Central memory CD4-positive, alpha-beta T cell (primary cell): ENCODE measurements at places on chromosomes 1 and 21.
A peak's percentile ranks its signal among the peaks of the same experiment; 100 is the strongest.

DNA sequence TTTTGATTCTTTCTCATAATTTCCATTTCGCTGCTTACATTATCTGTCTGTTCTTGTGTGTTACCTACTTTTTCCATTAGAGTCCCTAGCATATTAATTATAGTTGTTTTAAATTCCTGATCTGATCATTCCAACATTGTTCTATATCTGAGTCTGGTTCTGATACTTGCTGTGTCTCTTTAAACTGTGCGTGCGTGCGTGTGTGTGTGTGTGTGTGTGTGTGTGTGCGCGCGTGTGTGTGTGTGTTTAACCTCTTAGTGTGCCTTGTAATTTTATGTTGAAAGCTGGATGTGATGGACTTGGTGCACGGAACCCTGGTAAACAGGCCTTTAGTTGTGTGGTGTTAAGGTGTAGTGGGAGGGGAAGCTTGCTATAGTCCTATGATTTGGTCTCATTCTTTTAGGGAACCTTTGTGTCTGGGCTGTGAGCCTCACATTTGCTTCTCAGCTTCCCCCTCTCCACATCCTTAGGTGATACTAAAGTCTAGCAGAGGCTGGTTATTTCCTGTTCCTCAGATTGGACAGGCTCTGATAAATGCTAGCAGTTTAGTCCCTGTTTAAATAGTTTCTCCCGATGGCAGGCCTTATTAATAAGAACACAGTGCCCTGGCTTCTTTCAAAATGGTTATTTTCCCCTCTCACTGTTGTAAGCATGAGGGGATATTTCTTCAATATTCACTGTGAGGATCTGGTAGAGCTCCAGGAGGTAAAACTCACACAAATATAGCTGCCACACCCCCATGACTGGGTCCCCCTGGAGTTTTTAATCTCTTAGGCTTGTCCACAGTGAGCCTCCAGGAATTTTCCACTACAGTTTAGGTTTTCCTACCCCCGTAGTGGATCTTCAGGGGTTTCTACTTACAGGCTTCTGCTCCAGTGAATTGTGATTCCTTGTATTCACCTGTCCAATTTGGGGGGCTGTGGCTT lies 118.3 kb downstream of the GALNT2 start:
- no peak for DNase-seq

DNA sequence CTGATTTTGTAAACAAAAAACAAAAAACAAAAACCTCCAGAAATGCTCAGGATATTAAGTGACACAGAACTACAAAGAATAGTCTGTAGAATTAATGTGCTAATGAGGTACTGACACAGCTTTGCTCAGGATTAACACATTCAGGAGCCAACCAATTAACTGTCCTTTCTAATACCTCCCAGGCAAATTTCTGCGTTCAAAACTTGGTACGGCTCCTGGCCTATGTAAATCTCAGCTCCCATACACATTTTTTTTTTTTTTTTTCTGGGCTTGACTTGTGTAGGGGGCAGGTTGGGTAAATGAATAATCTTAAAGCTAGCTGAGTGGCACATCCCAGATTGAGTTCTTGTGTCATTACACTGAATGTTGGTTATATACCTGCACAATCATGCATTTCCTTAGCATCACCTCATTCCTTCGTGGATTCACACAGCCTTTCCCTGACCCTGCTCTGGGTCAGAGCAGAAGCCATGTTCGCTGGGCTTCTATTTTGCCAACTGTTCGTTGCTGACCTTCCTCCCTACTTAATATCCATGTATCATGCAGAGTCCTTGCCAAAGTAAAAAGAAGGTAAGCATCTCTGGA lies 12.6 kb upstream of the IER5 start:
- DNase-seq, result no peak

DNA sequence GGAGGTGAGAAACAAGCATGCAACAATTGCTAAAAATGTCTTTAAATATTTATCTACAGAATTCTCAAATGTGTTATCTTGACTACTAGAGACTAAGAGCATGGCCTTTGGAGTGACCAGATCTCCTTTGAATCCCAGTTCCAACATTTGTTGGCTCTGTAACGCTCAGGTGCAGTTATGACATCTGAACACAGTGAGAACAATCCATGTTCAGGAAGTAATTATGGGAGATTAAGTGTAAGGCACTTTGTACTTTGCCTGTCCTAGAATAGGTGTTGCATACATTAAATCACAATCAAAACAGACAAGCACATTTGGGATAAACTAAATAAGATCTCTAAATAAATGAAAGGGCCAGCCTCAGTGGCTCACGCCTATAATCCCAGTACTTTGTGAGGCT lies 454.5 kb downstream of the SMYD3 start:
- DNase-seq, result no peak

DNA sequence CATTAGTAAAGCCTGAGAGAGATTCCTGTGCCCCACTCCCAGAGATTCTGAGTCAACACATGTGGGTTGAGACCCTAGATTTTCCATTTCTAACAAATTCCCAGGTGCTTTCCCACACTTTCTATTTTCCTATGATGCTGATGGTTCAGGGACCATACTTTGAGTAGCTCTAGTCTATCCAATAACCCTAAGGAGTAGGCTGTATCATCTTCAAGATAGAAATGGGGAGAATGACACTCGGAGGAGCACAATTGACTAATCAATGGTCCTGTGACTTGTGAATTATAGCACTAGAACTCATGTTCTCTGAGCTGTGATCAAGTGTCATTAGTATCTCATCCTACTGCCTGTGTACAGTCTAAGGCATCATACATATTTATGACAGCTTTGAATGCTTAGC lies 232.9 kb upstream of the B3GALT2 start:
- no peak for DNase-seq

DNA sequence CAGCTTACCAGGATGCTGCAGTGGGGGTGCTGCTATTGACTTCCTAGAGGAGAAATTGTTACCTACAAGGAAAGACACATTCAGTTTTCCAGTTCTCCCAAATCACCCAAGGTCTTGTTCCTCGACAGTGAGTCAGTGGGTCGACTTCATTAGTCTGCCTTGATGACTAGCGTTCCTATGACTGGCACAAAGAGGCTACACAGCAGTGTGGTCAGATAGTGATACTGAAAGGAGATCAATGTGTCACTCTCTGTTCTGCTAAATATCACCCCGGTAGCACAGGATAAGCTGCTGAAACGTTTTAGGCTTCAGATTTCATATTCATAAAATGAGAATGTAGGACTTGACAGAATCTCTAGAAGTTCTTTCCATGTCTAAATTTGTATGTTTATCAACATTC lies 357.4 kb downstream of the LMX1A start:
- no peak for DNase-seq

DNA sequence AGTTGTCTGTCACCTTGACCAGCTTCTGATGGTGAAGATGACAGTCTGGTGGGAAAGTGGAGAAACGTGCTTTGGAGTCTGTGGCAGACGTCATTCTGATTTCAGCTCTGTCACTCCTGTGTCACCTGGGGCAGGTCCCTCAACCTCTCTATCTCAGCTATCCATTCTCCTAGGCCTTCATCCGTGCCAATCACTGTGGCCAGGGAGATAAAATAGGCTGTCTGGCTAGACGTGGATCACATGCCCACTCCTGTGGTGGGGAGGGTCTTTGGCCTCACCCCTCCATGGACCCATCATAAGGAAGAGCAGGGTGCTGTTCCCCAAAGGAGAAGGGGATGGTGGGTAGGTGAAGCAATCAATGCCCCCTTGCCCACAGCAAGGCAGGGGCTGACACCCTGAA lies 140.3 kb downstream of the ACTL8 start:
- no peak for DNase-seq

DNA sequence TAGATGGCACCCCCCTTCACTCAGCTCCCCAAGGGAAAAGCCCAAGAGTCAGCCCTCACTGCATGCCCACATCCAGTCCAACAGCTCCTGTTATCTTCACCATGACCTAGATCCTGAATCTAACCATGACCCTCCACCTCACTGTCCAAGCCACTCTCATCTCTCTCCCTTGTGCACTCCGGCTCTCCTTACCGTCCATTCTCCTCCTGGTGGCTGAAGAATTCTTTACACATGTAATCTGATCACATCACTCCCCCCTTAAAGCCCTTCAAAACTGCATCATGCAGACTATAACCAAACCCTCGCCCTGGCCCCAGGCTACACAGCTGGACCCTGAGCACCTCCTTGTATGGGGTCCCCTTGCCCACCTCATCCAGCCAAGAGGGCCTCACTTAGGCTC lies 14.0 kb upstream of the PAQR7 start:
- DNase-seq, result no peak

DNA sequence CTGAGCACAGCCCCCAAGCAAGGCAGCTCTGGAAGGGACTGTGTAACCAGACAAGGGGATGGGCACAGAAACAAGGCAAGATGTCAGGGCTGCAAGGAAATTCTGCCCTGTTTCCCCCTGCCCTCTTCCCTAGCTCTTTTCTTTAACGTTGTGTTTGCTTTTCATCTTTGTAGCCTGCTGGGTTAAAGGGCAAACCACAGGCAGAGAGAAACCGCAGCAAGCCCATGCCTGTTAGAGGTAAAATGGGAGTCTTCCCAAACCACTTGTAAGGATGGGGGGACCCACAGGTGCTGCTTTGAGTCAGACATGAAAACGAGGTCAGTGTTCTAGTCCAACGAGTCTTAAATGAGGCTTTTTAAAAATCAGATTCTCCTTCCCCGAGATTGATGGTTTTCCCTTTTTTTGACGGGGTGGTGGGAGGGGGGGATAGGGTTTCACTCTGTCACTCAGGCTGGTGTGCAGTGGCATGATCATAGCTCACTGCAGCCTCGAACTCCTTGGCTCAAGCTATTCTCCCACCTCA lies 13.3 kb downstream of the TGFBR3 start:
- peak; percentile 31 for DNase-seq

DNA sequence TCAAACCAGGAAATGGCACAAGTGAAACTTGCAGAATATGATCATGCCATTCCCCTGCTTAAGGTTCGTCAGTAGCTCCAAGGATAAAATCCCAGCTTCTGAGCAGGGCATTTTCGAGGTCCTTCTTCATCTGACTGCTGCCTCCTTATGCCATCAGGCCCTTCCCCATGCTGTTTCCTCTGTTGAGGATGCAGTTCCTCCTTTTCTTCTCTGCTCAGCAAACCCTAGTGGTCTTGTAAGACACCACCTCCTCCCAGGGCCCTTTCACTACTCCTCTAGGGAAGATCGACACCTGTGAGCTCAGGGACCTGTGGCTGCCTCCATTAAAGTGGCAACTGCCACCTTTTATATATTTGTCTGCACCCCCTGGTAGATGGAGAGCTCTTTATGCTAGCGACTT lies 62.1 kb upstream of the JUN start:
- DNase-seq, result no peak

DNA sequence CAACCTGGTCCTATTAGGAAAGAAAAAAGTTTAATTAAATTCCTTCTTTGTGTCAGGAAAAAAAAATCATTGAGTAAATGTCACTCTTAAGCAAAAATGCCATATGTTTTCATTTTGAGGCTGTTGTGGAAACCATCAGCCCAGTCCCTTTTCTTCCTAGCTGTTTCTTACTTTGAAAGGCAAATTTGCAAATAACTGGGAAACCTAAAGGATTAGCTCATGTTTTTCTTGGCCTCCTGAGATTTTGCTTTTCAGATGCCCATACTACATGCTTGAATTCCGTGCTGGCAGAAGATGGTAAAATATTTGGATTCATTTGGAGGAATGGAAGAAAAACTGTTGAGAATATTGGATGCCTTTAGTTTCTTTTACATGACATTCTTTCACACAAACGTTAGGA lies 182.1 kb upstream of the ADAMTS5 start:
- DNase-seq, result no peak

DNA sequence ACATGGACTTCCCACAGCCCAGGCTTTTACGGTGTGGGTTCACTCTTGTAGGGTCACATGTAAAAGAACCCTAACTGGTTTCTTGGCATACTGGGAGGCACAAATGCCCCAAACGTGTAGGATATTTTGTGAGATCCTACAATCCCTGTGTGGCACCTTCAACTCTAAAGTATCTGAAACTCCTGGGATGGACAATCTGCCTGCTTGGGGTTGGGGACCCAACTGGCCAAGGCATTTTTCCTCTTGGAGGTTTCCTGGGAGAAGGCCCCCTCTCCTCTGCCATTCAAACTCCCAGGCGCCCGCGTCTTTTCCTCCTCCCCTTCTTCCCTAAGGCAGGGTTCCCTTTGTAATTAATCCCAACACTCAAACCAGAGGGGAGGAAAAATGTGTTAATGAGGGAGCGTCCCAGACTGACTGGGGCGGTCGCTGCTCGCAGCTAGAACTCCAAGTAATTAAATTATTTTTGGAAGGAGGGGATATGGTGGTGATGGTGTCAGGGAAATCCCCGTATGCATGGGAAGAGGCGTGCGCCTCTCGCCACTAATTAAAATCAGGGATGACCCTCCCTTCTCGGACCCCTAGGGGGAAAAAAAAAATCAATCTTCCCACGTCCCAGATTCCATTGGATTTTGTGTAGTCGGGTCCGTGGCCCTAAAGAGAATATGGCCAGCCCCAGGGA lies 681 bp upstream of the VANGL2 start:
- DNase-seq, result no peak
